HEK293T (cell line): ENCODE measurements at places on chromosomes 2 and 18.

DNA sequence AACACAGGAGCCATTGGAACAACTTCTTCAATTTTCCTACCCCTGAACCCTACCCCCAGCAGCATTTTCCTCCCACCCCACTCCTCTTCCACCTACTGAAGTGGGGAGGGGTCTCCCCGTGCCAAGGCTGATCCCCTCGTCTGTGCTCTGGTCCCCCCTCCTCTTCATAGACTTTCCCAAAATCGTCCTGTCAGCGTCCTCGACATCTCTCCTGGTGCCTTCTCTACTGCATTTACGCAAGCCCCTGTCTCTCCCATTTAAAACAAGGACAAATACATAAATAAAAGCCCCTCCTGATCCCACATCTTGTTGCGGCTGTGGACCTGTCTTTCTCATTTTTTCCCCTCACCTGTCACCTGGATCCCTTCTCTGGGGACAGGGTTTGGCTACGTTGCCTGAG lies 42.2 kb downstream of the EMX1 start:
- DNase-seq: no peak

DNA sequence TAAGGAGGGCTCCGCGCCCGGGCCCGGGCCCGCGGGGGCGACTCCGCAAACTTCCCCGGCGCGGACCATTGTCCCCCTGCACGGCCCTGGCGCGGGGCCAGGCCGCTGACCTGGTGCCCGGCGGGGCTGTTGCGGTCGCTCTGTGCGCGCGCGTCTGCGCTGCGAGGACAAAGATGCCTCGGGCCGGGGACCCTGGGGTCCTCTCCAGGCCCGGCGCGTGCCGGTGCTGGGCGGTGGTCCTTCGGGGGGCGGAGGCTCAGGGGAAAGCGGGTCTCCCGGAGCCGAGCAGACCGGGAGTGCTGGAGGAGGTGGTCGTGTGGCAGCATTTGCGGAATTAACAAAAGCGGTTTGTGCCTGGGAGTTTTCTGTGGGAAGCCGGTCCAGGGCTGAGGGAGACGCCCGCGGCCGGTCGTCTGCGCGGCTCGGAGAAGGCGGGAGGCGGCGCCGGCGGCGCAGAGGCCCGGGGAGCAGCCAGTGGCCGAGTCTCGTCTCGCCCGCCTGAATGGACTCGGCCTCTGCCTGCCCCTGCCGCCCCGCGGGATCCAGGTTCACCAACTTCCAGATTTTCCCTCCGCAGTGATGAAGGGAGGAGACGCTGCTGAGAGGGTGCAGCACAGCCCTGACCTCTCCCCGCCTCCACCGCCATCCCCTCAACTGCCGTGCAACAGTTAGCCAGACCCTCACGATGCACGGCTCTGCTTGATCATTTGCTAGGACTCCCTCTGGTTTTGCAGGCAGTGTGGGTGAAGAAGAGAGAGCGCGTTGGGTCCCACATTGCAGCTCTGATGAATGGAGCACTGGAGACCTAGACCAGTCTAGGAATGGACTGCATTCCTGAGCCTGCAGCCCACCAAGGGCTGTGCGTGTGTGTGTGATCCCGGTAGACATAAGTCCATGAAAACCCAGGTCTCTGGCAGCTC lies 705 bp downstream of the EFR3B start:
- peak; percentile 43 for DNase-seq

DNA sequence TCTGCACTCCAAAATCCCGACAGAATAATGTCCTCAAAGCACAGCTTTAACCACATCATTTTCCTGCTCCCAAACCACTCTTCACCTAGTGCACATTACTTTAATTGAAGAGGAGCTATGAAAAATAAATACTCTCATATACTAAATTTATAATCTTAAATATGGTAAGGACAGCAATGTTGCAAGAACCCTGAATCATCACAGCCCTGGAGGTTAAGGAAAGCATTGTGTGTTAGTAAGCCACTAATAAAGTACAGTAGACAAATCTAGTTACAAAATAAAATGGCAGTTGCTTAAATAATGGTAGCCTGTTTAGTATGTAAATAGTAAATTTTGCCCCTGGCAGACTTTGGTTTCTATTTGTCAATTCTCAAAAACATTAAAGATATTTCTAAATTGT lies 27.0 kb upstream of the CCDC178 start:
- DNase-seq: no peak

DNA sequence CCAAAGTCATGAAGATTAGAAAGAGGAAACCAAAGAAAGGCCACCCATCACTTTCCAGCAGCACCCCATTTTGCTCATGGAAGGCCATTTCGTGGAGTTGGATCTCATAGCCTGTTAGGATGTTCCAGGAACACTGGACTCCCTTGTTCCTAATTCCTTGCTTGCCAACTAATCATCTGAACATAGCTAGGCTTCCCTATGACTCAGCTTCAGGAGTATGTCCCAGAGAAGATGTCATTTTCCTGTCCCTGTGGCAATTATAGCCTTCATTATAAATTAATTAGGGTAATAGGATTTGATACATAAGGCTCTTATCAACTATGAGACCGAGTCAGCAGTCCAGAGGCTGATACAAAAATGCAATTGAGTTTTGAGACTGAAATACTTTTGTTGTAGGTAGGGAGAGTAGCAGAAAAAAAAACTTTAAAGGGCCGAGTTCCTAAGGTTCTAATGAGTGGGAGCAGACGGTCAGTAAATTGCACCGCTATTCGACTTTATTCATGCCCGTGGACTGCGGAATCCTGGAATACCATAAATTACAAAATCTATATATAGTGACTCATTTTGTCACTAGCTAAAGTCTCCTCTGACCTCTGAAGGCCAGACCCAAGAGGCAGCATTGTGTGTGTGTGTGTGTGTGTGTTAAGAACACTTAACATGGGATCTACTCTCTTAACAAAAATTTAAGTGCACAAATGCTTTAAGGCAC lies 311.8 kb downstream of the FBXO15 start:
- DNase-seq: no peak

- DNase-seq: no peak
These were observed 175.4 kb downstream of the LCLAT1 start for GRCh38 chr2:30622452-30622851.

GRCh38 chr2:73202156-73203054 lies at the start of gene NOTO:
Gene NOTO, plus strand, starts transcription at chr2:73202574. Its CDS starts 93 bp downstream, at chr2:73202667.
- no peak for DNase-seq
